GM12865 (cell line): ENCODE measurements at places on chromosomes 2 and 18.

GRCh38 chr18:69109686-69110085 lies 291.0 kb upstream of the DOK6 start:
- DNase-seq: no peak

DNA sequence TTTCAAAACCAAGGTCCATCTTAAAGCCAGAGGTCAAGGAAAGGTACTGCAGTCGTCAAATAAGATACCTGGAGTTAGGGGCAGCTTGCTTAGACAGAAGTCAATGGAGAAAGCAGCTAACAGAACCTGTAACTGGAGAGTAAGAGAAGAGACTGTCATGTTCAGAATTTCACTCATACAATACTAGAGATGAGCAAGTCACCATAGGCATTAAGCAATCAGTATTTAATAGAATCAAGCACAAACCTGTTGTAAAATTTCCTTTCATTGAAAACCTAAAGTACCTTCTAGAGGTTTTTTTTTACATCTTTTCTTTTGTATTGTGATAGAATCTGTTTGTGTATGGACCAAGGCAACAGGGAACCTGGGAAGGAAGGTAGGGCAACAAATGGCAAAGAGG lies 183.4 kb upstream of the ERBB4 start:
- no peak for DNase-seq

- DNase-seq: peak; percentile 81
Observed at GRCh38 chr2:43131051-43131889, 95.1 kb downstream of the ZFP36L2 start.

DNA sequence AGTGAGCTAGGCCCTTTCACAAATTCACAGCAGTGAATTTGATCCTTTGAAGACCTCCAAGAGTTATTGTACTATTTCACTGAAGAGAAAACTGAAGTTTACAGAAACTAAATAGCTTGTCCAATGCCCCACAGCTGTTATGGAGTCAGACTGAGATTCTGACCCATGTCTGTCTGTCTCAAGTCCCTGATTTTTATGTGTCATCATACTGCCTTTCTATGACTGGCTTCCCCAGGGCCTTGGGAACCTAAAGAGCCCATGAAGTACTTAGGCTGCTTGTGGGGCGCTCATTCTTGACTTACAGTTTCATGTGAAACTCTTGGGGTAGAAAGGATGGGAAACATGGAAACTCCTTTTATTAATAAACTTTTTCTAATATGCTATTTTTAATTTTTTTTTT lies 107.7 kb downstream of the ATL2 start:
- peak; percentile 45 for DNase-seq

- DNase-seq: no peak
Observed at GRCh38 chr2:149596471-149596870, 8.9 kb upstream of the MMADHC start.
